CD4-positive, alpha-beta T cell treated with Interleukin-12 subunit alpha and Interleukin-12 subunit beta, for 1 hour (primary cell): ENCODE measurements at places on chromosomes 1 and 21.

GRCh38 chr1:62439652-62440371 lies 3.0 kb downstream of the USP1 start:
- peak; percentile 16 for DNase-seq

- no peak for DNase-seq
Observed at GRCh38 chr1:192170196-192170984, 12.1 kb downstream of the RGS18 start.

DNA sequence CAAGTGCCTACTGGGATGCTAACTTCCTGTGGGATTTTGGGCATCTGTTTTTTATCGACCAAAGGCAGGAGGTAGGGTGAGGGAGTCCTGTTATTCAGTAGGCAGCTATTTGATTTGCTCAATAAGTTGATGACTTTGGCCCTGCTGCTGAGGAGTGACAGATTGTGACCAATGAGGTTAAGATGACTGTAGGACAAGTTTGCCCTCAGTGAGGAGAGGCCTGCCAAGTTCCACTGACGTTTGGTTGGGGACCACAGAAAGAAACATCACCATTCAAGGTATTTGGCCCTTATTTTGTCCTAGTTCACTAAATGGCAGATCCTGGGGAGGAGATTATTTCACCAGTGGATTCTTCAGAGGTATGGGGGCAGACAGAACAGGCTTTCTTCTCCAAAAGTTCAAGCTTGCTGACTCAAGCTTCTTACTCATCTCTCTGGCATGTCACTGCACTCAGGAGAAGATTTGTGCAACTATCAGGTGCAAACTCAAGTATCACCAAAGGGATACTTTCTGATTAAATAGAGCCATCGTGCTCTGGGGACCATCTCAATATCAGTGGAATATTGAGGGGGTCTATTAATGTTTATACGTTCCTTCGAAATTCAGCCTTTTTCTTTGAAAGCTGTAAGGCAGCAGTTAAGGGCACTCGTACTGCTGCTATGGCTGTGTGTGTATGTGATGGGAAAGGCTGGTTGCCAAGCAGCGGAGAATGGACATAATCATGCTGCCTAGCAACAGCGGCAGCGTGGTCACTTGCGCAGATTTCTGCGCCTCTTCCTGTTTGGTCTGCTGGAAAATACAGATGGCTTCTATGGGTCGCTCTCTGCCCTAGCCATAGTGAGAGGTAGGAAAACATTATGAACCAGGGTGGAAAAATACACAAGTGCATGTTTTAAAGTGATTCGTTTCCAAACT lies 78.7 kb downstream of the PBX1 start:
- no peak for DNase-seq

DNA sequence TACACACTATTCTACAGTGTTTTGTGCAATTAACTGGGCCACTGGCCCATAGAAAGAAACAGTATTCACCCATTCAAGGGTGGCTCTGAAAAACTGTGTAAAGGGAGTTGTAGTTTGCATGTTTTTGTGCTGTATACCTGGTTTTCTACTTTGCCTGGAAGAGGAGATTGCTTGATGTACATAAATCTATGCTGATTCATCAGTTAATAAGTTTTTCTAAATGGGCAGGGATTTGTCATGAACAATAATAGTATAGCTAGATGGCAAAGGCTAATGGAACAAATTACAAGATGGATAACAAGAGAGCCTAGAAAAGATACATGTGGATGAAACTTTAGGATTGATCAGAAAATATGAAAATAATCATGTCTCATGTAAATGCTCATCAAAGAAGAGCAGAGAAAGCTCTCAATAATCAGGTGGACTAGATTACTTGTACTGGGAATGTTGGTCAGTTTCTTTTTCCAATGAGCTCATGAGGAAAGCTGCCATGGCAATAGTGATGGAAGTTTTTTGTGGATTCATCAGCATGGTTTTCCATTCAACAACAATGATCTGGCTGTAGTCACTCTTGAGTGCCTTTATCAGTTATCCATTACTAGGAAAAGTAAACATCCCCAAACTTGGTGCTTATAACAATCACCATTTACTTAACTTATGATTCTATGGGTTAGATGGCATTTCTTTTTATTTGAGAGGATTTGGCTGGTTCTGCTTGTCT lies 602.8 kb downstream of the BRINP3 start:
- no peak for DNase-seq

DNA sequence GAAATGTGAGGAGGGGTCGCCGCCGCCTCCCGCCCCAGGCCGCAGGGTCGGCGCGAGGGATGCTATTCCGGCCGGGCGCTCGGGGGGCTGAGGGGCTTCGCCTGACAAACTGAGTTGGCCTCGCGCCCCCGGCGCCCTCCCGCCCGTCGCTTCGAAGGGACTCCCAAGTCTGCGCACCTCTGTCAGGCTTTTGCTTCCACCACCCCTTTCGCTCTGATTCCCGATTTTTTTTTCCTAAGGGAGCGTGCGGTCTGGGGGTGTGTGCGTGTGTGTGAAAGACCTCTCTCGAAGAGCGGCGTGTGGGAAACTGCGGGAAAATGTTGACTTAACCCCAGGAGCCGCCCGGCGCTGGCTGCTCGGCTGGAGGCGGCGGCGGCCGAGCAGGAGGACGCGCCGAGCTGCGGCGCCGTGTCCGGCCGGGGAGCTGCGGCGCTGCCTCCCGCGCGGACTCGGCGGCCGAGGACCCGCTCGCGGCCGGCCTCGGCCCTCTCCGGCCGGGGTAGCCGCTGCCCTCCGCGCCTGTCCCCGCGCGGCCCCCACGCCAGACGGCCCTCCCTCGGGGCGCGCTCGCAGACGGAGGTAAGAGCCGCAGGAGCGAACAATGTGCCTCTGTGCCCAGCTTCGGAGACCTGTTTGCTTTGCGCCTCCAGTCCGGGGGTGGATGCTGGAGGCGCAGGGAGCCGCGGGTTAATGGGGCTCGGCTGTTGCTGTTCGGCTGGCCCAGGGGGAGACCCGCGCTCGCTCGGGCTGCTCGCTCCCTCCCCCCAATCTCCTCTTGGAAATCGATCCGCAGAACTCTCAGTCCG lies 1.1 kb downstream of the ADGRL2 start:
- no peak for DNase-seq

- DNase-seq, result no peak
Observed at GRCh38 chr1:54485416-54485815, 62.6 kb upstream of the ACOT11 start.

GRCh38 chr1:202264726-202265125 lies 71.1 kb downstream of the LGR6 start:
- no peak for DNase-seq

DNA sequence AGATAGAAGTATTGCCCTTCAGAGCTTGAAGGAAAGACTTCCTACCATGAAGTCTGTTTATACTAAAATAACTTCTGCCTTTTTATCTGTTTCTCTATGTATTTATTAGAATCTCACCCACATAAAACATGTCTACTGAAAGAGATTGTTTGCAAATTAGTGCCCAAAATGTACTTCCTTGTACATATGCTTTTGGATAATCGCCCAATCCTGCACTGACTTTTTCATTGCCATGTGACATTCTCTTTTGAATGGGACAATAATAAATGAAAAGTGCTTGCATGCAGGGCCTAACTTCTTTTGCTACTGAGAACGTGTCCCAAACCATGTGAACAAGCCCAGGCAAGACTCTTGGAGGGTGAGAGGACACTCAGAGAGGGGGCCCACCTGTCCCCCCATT lies 711.6 kb upstream of the ADAMTS5 start:
- no peak for DNase-seq

DNA sequence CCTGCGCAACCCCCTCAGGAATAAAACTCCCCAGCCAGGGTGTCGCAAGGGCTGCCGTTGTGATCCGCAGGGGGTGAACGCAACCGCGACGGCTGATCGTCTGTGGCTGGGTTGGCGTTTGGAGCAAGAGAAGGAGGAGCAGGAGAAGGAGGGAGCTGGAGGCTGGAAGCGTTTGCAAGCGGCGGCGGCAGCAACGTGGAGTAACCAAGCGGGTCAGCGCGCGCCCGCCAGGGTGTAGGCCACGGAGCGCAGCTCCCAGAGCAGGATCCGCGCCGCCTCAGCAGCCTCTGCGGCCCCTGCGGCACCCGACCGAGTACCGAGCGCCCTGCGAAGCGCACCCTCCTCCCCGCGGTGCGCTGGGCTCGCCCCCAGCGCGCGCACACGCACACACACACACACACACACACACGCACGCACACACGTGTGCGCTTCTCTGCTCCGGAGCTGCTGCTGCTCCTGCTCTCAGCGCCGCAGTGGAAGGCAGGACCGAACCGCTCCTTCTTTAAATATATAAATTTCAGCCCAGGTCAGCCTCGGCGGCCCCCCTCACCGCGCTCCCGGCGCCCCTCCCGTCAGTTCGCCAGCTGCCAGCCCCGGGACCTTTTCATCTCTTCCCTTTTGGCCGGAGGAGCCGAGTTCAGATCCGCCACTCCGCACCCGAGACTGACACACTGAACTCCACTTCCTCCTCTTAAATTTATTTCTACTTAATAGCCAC lies 696 bp downstream of the TGFB2 start:
- DNase-seq, result peak; percentile 41
